Cardiac septum (tissue), 1 donor: ENCODE measurements at places on chromosomes 6 and 20. TPM values are rescaled to one million over a fixed set of nuclear protein-coding genes. Genes with fewer than 3 reads are reported as not detected.

GRCh38 chr6:23656255-23657194 is 469.5 kb upstream of the NRSN1 start:
- no peak for DNase-seq

GRCh38 chr6:4102687-4103244 is 23.8 kb upstream of the FAM217A start:
- no peak for DNase-seq

- no peak for DNase-seq
Observed at GRCh38 chr20:48826069-48826468, 1.7 kb downstream of the PREX1 start.

- no peak for DNase-seq
Observed at GRCh38 chr6:125732398-125732797, 17.0 kb upstream of the HEY2 start.

Gene TRIM10
- total RNA-seq, result 0.08 TPM

Gene PPIL6
- total RNA-seq, result 1.2 TPM
